ENCODE measurements at places on chromosomes 6 and 20. TPM values are rescaled to one million over a fixed set of nuclear protein-coding genes. Genes with fewer than 3 reads are reported as not detected.

DNA sequence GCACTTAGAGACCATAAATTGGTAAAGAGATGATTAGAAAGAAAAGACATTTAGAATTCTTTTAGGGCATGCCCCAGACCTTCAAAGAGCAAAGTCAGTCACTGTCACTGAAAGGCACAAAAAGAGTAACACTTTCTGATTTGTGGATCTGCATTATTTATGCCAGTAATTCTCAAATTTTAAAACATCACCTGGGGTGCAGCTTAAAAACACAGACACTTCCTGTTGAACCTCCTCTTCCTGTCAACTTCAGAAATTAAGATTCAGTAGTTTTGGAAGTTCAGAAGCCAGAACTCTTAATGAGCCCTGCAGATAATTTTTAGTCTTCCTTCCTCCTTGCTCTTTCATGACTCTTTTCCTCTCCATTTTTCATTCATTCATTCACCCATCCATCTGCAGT, 137.5 kb downstream of the NRN1 start:
- no peak for DNase-seq

DNA sequence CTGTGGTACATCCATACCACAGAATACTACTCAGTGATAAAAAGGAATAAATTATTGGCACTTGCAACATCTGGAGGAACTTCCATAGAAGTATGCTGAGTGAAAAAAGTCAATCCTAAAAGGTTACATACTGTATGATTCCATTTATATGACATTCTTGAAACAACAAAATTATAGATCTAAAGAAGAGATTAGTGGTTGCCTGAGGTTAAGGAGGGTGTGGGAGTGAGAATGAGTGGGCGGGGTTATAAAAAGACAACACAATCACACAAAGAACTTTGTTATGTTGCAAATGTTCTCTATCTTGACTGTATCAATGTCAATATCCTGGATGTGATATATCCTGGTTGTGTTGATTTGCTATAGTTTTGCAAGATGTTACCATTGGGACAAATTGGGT, 21.2 kb downstream of the SNRPB start:
- DNase-seq: no peak

The NOX3 gene
- polyA plus RNA-seq: not detected

GRCh38 chr20:62143957-62144825, 622 bp downstream of the SS18L1 start:
- DNase-seq: no peak

- no peak for DNase-seq
These were observed 56.1 kb downstream of the DACT2 start for GRCh38 chr6:168263351-168263905.

DNA sequence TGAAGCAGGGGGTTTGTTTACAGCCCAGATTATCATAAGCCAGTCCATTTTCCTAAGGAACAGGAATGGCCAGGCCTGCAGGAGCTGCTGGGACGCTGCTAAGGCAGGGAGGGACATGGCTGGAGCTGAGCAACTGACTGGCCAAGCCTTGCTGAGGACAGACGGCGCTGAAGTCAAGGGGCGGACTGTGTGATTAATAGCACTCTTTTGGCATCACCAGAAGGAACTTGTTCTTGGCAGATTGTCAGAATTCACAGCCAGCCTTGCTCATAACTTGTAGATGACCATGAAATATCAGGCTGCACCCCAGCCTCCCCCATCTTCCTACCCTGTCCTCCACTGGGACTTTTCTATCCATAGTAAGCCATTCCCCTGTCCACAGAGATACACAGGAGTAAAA, 218.8 kb upstream of the RNF24 start:
- no peak for DNase-seq

DNA sequence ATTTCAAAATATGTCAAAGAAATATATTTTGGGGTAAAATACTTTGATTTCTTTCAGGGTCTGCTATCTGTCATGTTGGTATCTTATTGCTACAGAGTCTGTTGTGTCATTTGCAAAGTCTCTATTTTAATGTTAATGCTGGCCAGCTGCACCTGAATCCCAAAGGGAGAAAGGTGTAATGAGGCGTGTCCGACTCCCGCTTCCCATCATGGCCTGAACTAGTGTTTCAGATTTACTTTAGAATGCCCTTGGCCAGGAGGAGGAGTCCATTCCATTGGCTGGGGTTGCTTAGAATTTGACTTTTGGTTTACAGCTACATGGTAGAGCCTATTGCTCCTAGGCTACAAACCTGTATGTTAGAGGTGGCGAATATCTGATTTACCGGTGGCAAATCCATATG, 69.3 kb downstream of the FAM50B start:
- DNase-seq: no peak

The PGC gene
- not detected for polyA plus RNA-seq

- DNase-seq: no peak
These were observed 698.2 kb downstream of the COL12A1 start for GRCh38 chr6:74507649-74508048.

GRCh38 chr20:22475662-22476061, 108.7 kb downstream of the FOXA2 start:
- no peak for DNase-seq

The SLC32A1 gene
- not detected for polyA plus RNA-seq

GRCh38 chr6:166839569-166839968, 116.8 kb downstream of the RNASET2 start:
- DNase-seq: no peak

DNA sequence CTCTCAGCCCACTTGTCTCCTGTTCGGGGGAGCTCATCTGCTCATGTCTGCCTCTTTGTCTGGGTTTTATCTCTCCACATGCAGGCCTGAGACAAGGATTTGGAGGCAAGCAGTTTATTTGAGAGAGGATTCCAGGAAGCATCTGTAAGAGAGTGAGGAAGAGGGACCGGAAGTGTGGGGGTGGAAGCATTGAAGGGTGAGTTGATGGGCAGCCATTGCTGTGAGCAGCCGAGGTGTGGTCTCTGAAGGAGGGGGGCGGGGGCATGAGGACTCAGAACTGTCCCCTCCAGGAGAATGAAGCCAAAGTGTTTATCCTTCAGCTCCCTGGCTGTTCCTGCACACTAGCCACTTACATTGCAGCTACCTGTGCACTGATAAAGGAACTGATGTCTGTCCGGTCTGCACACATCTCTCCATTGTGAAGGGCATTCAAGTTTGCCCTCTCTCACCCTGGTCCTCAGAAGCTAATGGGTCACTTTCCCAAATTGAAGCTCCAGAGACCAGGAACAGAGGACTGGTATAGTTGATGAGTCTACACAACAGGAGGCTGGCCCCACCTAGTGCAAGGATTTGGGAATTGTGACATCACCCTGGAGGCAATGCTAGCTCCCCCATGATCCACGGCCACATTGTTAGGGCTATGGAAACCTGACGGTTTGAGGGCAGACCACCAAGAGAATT, 100.5 kb upstream of the FOXA2 start:
- no peak for DNase-seq

The CPXM1 gene
- polyA plus RNA-seq: 1.2 TPM

GRCh38 chr20:56343861-56344381, 14.9 kb upstream of the FAM210B start:
- DNase-seq: no peak

GRCh38 chr6:138028893-138029292, 78.3 kb downstream of the PERP start:
- DNase-seq: no peak

- DNase-seq: peak; percentile 22
These were observed 1.4 kb downstream of the ELOVL5 start for GRCh38 chr6:53347250-53347920.

DNA sequence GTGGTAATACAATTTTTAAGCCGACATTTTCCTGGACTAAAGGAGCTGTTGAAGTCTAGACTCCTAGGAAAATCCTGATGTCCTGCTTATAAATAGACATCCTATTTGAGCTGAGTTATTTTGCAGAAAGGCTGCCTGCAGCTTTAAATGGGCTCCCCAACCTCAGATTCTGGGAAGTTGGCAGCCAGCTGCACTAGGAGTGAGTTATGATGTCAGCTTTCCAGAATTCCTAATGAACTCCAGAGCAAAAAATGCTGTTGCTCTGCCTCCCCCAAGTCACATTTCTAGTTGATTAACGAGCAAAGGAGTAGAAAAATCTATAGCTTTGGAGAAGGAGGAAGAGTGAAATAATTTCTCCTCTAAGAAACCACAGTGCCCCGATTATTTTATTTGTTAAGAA, 346.3 kb upstream of the SULF2 start:
- DNase-seq: no peak

DNA sequence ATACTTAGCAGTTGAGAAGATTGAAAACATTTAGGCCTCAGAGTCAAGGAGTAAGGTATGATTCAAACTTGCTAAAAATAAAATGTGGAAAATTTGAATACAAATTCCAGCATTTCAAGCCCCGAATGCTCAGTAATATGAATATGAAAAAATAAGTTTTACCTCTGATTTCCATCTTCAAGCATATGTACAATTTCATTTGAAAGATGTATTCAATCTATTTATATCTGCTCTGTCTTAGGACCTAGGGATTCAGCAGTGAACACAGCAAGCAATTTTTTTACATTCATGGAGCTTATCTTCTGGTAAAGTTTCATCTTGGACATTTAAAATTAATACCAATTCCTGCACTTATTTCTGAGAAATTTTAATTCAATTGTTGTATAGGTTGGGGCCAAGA, 262.7 kb upstream of the FOXQ1 start:
- DNase-seq: no peak

DNA sequence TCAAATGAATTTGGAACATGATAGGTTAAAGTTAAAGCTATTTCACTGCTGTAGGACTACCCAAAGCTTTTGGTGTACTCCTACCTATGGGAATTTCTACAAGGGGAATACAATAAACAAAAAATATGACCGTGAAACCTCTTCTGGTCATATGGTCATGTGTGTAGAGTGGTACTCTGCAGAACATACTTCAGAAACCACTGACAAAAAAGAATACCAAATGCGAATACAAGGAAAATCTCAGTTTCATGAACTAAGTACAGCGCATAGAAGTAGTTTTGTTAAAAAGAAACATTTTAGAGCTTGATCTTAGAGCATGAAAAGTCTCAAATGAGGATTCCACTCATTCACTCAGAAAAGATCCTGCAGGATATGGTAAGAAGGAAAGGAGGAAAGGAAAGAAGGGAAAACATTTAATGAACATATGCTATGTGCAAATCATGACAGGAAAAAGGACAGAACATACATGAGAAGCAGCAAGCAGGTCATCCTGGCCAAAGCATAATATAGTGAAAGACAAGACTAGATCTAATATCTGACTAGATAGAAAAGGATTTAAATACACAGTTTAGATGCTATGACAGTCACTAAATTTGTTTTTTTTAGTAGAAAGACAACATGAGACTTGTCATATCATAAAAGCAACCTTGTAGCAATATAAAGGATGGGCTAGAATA, 36.5 kb downstream of the SNX14 start:
- no peak for DNase-seq

GRCh38 chr6:110682460-110682853, 132.8 kb downstream of the CDK19 start:
- peak; percentile 75 for DNase-seq
